NCI-H1092 (cell line): ENCODE measurements at places on chromosomes 3 and 15.

- DNase-seq = peak; percentile 63
These were observed 115.1 kb downstream of the DNAJB8 start for GRCh38 chr3:128351546-128351945.

GRCh38 chr3:194087995-194088855 lies 47.7 kb upstream of the HES1 start:
- DNase-seq = no peak

- DNase-seq = no peak
These were observed 13.9 kb downstream of the ROBO2 start for GRCh38 chr3:77053795-77054194.

- no peak for DNase-seq
These were observed 95.0 kb upstream of the FNDC3B start for GRCh38 chr3:171944118-171945016.

GRCh38 chr15:60918234-60918959 lies 310.7 kb downstream of the RORA start:
- no peak for DNase-seq

- no peak for DNase-seq
These were observed 12.3 kb upstream of the PCSK6 start for GRCh38 chr15:101501703-101502373.

DNA sequence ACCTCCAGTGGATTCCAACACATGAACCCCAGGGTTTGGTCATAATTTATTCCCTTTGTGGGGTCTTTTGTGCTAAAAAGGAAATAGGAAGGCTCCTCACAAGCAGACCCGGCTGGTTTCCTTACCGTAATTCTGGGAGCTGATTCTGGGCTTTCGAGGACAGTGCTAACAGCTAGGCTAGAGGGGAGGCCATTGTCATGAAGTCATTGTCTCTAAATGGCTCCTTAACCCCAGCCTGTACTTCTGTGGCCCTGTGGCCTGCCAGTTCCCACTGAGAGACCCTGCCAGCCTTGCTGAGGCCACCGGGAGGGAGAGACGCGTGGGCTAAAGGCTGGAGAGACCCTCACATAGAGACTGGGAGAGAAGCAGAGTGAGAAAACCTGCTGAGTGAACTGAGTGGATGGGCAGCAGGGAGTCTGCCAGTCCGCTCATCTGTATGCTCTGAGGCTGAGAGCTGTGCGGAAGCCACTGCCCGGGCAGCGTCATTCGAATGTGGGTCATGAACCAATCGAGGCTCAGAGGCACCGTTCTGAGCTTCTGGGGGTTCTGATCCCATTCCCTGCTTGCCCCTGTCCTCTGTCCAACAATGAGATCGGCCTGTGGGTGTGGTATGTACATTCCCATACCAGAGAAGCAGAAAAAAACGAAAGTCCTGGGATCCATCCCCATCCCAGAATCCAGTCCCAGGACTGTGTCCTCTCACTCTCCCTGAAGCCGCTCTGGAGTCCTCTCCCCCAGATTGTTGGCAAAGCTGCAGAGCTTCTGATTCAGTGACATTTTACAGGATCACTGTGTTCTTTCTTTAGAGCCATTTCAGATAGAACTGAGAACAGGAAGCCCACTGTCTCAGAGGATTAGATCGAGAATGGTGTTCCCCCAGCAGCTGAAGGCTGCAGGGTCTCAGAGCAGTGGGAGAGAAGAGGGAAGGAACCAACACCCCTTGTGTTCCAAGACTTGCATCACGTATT lies 21.3 kb upstream of the DGKG start:
- DNase-seq = no peak

GRCh38 chr3:129131465-129132088 lies 10.0 kb upstream of the RAB43 start:
- DNase-seq = no peak

GRCh38 chr3:156902916-156903315 lies 76.8 kb downstream of the LEKR1 start:
- no peak for DNase-seq

DNA sequence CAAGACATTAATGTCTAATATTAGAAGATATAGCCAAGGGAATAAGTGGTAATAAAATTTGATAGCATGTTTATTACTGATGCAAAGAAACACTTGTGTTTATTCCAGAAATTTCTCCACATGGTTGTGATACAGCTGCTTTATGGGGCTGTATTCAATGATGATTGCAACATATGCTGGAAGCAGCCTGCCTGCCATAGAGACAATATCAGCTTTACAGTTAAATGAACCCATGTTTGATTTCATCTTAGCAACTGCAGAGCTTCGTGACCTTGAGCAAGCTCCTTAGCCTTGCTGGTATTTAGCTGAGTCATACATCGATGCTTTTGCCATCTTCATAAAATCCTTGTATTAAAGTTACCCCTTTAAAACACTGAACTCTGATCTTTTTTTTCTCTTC lies 168.1 kb upstream of the STAC start:
- no peak for DNase-seq

DNA sequence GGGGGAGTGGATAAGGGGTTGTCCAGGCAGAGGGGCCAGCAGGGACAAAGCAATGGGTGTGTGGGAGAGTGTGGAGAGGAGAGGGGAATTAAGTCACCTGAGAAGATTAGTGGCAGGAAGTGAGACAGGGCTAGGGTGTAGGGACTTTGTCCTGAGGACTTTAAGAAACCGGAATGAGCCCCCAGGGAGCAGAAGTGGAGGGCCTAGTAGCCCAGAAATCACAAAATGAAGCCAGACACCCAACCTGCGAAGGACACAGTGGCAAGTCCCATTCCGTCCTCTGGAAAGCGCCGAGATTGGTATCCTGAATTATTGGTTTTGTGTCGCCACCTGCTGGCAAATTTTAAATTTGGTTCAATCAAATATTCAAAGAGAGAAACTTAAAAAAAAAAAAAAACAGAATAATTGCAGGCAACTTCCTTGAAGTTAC lies 78.0 kb upstream of the SLC25A36 start:
- peak; percentile 60 for DNase-seq

GRCh38 chr3:69179740-69180372 lies 57.5 kb upstream of the LMOD3 start:
- no peak for DNase-seq

GRCh38 chr3:57680046-57680445 lies 12.8 kb downstream of the DENND6A start:
- DNase-seq = no peak

DNA sequence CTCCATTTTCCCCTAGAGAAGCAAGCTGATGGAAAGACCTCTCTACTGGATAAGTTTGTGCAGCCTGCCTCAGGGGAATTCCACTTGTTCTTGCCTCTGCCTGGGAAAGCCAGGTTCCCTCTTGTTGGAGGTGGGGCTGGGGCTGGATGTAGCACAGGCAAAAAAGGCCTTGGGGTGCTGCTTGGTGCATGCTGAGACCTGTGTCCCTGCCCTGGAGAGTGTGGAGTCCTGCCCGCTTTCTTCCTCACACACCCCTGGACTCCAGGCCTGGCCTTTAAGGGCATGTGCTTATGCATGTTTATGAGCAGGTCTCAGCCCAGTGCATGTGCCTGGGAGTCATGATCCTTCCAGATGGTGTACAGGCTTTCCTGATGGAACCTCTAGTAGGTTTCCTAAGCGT lies 23.5 kb upstream of the JMJD7 start:
- DNase-seq = no peak

- DNase-seq = no peak
These were observed 32.4 kb downstream of the TRIM71 start for GRCh38 chr3:32850226-32850625.

DNA sequence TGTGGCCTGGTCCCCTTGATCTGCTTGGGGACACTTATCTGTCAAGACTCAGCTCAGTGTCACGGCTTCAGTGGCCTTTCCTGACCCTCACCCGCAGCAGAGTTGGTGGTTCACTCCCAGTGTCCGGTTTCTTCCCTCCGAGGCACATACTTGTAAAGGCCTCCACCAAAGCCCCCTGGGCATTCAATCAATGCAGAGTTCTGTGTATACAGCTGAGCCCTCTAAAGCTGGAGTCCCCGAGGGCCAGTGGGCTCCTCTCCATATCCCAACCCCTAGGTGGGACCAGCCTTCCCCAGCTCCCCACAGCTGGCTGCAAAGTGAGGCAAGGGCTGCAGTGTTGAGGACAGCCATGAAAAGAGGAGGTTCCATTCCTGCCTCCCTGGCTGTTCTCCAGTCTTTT lies 70.9 kb upstream of the RGMA start:
- DNase-seq = no peak

DNA sequence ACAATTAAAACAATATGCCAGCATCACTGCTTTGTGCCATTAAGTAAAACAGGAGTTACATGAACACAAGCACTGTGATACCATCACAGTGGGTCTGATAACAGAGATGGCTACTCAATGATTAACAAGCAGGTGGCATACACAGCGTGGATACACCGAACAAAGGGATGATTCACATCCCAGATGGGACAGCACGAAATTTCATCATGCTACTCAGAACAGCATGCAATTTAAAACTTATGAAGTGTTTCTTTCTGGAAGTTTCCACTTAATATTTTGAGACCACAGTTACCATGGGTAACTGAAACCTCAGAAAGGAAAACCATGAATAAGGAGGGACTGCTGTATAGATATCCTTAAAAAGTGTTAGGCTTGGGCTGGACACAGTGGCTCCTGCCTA lies 44.5 kb downstream of the SLC24A1 start:
- no peak for DNase-seq

- DNase-seq = no peak
These were observed 35.9 kb downstream of the DTWD1 start for GRCh38 chr15:49656734-49657133.

- no peak for DNase-seq
These were observed 544.8 kb downstream of the AGBL1 start for GRCh38 chr15:86624261-86625036.

- DNase-seq = no peak
These were observed 244.1 kb upstream of the SEMA6D start for GRCh38 chr15:47473106-47473725.

DNA sequence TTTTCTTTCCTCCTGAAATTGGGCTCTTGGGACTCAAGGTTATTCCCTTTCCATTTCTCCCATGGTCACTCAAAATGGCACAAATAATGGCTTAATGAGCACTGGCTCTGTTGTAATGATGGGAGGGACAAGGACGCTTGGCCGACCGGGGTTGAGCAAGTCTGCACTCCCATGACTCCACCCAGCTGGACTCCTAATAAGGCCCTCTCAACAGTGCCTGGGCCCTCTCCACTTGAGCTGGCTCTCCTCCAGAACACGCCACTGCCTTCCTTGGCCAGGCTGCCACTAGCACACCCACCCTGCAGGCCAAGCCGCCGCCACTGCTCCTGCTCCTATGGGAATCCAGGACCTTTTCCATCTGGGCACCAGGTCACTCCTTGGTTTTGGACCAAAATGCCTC lies 42.3 kb downstream of the ADCY5 start:
- DNase-seq = no peak

- no peak for DNase-seq
These were observed 58.9 kb upstream of the MAGI1 start for GRCh38 chr3:66097647-66098046.

DNA sequence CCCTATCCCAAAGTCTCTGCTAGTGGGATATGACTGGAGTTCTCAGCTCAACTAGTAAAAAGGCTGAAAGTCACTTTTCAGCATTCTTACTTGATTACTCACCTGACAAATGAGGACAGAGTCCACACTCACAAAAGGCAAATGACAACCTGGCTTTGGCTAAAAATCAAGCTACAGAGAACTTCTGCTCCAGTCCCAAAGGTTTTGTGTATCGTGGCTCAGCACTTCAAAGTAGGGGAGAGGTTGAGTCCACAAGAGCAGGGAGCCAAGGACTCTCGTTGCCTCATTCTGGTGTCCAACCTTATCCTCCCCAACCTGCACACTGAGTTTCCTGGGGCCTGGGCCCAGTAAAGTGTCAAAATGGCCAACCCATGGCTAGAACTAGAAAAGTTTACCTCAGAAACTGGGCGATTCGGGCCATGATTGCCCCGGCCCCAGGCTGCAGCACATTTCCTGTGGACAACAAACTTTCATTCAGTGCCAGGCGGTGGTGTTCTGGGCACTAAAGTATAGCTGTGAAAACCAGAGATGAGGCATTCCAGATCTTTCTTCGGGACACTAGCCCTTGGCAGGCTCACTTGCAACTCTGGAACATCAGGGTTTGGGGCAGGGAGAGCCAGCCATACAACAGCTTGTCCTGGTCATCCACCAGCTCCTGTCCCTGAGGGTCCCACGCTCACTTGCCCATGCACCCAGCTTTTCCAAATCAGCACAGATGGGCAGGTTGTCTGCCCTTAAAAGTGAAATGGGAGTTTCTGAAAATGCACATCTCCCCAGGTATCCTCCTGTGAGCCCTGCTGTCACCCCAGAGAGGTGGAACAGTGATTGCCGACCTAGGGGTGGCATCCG lies 3.1 kb downstream of the ACAA1 start:
- no peak for DNase-seq

GRCh38 chr3:185714085-185714484 lies 110.8 kb downstream of the IGF2BP2 start:
- no peak for DNase-seq

- no peak for DNase-seq
These were observed 9.7 kb upstream of the SCAANT1 start for GRCh38 chr3:63921741-63922482.

- DNase-seq = no peak
These were observed 248.2 kb upstream of the GPR149 start for GRCh38 chr3:154678041-154678654.

GRCh38 chr3:136353461-136353860 lies 103.3 kb downstream of the PCCB start:
- no peak for DNase-seq

DNA sequence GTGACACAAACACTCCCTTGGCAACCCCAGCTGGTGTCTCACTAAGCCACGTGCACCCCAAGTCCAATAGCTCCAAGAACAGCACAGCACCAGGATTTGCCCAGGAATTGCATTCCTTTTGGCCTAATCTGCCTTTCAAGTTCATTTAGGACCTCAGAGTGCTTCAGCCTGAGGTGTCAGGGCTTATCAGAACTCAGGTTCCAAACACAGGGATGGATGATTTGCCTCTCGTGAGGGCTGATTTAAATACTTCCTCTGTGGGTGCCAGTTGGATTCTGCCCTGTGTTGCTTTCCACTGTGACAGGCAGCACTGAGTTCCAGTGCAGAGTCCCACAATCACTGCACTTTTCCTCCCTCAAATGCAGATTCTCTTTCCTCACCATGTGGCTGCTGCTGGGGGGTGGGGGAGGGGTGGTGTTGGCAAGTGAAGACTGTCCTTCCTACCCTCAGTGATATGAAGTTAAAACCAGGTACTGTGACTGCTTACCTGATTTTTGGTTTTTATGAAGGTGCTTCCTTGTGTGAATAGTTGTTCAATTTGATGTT lies 204.3 kb upstream of the STAC start:
- no peak for DNase-seq
